Activated B cell treated with CpG ODN at 0.5 μM for 24 hours (primary cell): ENCODE measurements at places on chromosomes 3 and 15.

DNA sequence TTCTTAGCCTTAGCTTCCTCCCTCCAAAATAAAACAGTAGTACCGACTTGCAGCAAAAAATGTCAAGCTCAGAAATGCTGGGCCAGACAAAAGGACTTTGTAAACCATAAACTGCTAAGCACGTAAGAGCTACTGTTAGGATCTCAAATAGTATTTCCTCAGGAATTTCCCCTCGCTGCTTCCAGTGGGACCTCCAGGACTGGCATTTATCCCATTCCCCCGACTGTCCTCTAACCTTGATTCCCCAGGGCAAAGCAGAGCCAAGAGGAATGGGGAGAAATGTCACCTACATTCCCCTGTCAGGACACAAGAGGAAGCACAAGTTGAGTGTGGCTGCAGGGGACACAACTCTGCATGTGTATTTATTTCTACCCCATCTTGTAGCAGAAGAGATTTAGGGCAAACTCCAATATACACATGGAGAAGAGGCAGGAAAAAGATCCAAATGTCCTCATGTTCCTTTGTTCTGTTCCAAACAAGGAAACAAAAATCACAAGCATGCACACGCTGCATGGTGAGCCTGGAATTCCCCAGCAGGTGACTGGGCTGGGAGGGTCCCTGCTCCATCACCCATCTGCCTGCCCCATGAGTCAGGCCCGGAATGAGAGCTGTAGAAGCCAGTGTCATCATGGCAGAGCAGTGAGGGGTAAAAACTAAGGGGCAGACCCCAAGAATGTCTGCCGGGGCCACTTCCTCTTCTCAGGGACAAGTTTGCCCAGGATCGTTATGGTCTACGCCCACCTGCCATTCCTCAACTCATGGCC lies 4.2 kb downstream of the STOML1 start:
- H3K4me1 ChIP-seq: peaks cover 69% of the 10 kb centered on the region
- DNase-seq: no peak
- H3K27me3 ChIP-seq: no peaks in the 10 kb centered on the region
- H3K27ac ChIP-seq: peak overlapping the region; percentile 68

DNA sequence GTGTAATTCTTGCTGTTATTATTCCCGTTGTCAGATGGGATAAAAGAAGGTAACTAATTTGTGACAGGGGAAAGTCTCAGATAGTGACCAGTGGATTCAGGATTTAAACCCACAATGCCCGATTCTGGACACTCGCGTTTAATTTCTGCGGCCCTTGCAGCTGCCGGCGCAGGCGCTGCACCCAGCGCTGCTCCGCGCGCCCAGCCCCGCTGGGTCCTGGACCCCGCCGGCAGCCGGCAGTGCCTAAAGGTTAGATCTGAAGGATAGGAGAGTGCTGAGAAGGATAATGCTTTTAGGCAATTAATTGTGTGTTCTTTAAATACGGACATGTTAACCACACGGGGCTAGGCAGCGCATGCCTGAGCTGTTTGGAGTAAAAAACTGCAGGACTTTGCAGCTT lies 3.6 kb upstream of the MKRN3 start:
- no peak overlapping the region for H3K27ac ChIP-seq
- no peak for DNase-seq
- H3K4me3 ChIP-seq: no peak overlapping the region
- H3K27me3 ChIP-seq: no peaks in the 10 kb centered on the region
- H3K36me3 ChIP-seq: no peaks in the 10 kb centered on the region

DNA sequence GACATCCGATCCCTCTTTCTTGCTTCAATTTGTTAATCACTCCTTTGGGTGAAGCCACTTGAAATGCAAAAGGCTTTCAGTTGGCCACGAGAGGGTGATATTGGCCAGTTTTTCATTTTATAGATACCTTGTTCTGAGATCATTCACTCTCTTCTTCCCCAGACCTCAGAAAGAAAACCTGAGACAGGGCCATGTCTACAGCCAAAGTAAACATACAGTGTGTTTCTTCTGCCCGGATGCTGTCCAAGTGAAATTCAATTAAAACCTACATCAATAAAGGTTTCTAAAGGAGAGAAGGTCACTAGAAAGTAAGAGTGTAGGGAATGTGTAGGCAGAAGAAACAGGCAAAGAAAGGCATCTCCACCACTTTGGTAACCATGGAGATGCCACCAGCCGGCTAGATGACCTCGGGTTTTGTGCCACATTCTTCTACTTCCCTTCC lies 39.5 kb upstream of the FMN1 start:
- H3K27me3 ChIP-seq: no peaks in the 10 kb centered on the region
- H3K27ac ChIP-seq: no peak overlapping the region
- H3K36me3 ChIP-seq: no peaks in the 10 kb centered on the region
- H3K4me1 ChIP-seq: no peaks in the 10 kb centered on the region

DNA sequence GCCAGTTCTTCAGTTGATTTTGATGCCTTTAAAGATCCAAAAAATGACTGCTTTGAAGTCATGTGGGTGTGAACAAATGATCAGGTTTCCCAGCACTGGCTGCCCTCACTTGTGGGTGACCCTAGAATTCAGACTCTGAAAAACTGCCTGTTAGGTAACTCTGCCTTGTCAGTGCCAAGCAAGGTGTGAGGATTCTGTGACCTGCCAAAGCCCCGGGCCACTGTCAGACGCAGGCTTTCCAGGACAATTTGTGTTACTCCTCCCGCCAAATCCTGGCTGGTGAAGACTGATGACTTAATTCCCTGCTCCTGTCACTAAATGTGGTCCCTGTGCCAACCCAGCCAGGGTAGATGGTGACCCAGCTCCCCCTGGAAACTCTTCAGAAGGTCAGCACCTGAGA lies 99.2 kb upstream of the PSMD6 start:
- no peak overlapping the region for H3K27ac ChIP-seq
- no peaks in the 10 kb centered on the region for H3K4me1 ChIP-seq
- DNase-seq: no peak
- H3K36me3 ChIP-seq: no peaks in the 10 kb centered on the region
- H3K27me3 ChIP-seq: no peaks in the 10 kb centered on the region

DNA sequence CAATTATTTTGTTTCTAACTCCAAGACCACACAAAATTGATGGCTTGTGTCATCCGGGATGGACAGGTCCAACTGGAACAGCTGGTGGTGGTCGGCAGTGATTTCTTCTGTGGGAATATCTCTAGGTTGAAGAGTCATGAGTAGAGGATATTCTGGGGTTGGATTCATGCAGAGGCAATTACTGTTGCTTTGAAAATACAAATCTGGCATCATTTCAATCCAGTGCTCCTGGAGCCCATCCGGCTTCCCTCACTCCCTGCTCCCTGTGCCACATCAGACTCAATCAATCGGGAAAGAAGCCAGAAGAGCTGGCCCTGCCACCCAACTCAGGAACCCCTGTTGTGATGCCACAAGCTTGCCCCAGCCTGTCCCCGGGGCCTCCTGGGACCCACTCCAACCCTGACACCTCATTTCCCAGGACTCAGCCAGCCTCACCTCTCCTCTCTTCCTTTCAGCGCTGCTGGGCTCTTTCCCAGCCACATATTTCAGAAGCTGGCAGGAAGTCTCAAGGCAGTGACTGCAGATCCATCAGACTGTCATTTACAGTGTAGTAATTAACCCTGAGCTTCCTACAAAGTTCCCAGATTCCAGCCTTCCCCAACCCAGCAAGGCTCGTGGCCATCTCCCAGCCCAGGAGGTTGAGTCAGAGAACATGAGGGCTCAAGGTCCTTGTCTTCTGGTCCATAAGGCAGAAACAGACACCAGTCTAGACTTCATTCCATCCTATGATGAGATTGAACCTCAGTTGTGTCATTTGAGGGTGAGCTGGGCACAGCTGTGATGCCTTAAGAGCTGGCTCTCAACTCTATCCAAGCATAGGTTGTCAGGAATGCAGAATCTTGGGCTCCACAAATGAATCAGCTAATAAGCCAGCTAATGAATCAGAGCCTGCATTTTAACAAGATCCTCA lies 114.0 kb downstream of the FAM174B start:
- H3K27ac ChIP-seq: no peak overlapping the region
- H3K27me3 ChIP-seq: peaks cover 8% of the 10 kb centered on the region
- no peaks in the 10 kb centered on the region for H3K36me3 ChIP-seq
- no peaks in the 10 kb centered on the region for H3K4me1 ChIP-seq
- DNase-seq: no peak

- no peak overlapping the region for H3K27ac ChIP-seq
- H3K36me3 ChIP-seq: peaks cover 65% of the 10 kb centered on the region
- no peak for DNase-seq
- no peak overlapping the region for H3K4me3 ChIP-seq
Measured at GRCh38 chr15:60371175-60372051, 26.4 kb downstream of the ANXA2 start.

DNA sequence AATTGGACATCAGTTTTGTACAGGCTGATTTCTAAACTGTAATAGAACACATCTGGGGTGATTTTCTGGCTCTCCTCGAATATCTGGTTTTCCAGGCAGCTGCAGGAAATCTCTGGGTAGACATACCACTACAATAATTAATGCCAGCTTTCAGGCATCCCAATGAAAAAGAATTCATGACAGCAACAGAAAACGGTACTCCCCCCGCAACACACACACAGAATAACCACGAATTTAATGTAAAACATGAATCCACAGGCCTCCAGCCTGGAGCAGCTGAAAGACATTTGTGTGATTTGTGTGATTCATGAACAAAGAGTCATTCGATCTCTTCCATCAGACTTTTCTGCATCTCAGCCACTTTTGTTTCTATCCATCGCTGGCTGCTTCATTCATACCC lies 262.2 kb downstream of the MAGI1 start:
- DNase-seq: no peak
- H3K36me3 ChIP-seq: no peaks in the 10 kb centered on the region
- no peak overlapping the region for H3K4me3 ChIP-seq
- no peaks in the 10 kb centered on the region for H3K27me3 ChIP-seq
- no peak overlapping the region for H3K27ac ChIP-seq

GRCh38 chr3:148205977-148206376 lies 491.7 kb upstream of the AGTR1 start:
- H3K4me1 ChIP-seq: no peaks in the 10 kb centered on the region
- DNase-seq: no peak
- no peak overlapping the region for H3K4me3 ChIP-seq
- H3K36me3 ChIP-seq: no peaks in the 10 kb centered on the region
- no peak overlapping the region for H3K27ac ChIP-seq

GRCh38 chr3:24937228-24937627 lies 442.6 kb upstream of the THRB start:
- H3K4me3 ChIP-seq: no peak overlapping the region
- H3K4me1 ChIP-seq: no peaks in the 10 kb centered on the region
- no peaks in the 10 kb centered on the region for H3K36me3 ChIP-seq
- H3K27ac ChIP-seq: no peak overlapping the region
- no peak for DNase-seq
- H3K27me3 ChIP-seq: no peaks in the 10 kb centered on the region

DNA sequence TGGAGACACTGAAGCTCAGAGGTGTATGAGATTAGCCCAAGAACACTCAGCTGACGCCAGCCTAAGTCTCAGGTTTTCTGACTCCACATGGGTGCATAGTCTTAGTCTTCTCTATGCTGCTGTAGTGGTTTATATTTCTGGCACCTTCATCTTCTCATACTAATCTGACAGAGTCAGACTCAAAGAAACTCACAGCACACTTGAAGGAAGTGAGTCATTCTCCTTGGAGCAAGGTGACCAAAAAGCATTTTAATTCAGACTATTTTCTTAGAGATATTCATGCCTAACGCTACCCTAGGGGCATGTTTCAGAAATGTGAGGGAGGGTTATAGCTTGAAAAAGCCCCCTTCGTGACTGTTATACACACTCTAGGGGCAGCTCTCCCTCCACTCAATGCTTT lies 775.3 kb upstream of the ARPP21 start:
- H3K27me3 ChIP-seq: no peaks in the 10 kb centered on the region
- no peak for DNase-seq
- no peak overlapping the region for H3K27ac ChIP-seq

DNA sequence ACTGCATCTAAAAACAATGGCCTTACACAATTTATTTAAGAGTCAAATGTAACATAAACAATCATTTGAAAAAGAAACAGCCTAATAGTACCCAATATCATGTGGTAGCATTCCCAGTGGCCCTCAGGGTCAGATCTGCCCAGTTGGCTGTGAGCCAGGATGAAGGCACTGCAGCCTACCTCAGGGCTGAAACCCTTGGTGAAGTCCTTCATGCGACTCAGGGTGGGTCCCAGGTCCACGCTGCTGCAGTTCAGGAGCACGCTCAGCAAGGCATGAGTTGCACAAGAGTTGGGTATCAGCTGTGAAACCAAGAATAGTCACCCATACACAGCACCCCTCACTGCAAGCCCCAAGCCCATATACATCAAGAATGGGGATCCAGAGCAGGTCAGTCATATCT lies 37.1 kb downstream of the SEMA3G start:
- no peaks in the 10 kb centered on the region for H3K27me3 ChIP-seq
- H3K4me3 ChIP-seq: no peak overlapping the region

GRCh38 chr3:50154476-50154839 lies 666 bp upstream of the SEMA3F start:
- no peak overlapping the region for H3K27ac ChIP-seq
- no peak for DNase-seq
- no peaks in the 10 kb centered on the region for H3K36me3 ChIP-seq
- H3K4me3 ChIP-seq: peak overlapping the region; percentile 79
- peaks cover 13% of the 10 kb centered on the region for H3K4me1 ChIP-seq

- no peaks in the 10 kb centered on the region for H3K4me1 ChIP-seq
- H3K4me3 ChIP-seq: no peak overlapping the region
- H3K36me3 ChIP-seq: no peaks in the 10 kb centered on the region
- H3K27ac ChIP-seq: no peak overlapping the region
- peaks cover 2% of the 10 kb centered on the region for H3K27me3 ChIP-seq
- no peak for DNase-seq
Measured at GRCh38 chr3:62229211-62229610, 144.1 kb downstream of the FEZF2 start.

- H3K4me1 ChIP-seq: no peaks in the 10 kb centered on the region
- DNase-seq: no peak
Measured at GRCh38 chr3:51102396-51102795, 282.7 kb upstream of the MANF start.

GRCh38 chr3:50274371-50275104 lies 4.3 kb upstream of the LSMEM2 start:
- peaks cover 25% of the 10 kb centered on the region for H3K4me1 ChIP-seq
- H3K27ac ChIP-seq: peak overlapping the region; percentile 66
- peak; percentile 46 for DNase-seq
- peak overlapping the region; percentile 58 for H3K4me3 ChIP-seq
- H3K27me3 ChIP-seq: peaks cover 30% of the 10 kb centered on the region

DNA sequence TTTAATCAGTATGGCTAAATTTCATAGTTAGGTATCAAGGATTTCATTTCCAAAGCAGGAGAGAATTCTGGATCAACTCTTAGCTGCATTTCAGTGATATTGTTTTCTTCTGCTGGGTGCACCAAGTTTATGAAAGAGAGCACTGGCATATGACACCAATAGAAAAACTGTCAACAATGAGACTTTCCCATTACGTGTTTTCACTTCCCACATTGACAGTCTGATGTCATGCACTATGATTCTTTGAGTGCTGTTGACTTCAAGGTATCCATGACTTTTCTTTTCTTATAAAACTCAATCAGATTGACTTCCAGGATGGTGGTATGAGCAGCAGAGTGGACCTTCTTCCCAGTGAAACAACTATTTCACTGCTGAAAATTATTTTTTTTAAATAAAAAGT lies 476.1 kb downstream of the EDEM1 start:
- H3K36me3 ChIP-seq: no peaks in the 10 kb centered on the region
- H3K27me3 ChIP-seq: no peaks in the 10 kb centered on the region
- H3K4me3 ChIP-seq: no peak overlapping the region
- no peaks in the 10 kb centered on the region for H3K4me1 ChIP-seq
- H3K27ac ChIP-seq: no peak overlapping the region
